ENCODE measurements at places on chromosomes 5 and 9. TPM values are rescaled to one million over a fixed set of nuclear protein-coding genes. Genes with fewer than 3 reads are reported as not detected.
A peak's percentile ranks its signal among the peaks of the same experiment; 100 is the strongest.

DNA sequence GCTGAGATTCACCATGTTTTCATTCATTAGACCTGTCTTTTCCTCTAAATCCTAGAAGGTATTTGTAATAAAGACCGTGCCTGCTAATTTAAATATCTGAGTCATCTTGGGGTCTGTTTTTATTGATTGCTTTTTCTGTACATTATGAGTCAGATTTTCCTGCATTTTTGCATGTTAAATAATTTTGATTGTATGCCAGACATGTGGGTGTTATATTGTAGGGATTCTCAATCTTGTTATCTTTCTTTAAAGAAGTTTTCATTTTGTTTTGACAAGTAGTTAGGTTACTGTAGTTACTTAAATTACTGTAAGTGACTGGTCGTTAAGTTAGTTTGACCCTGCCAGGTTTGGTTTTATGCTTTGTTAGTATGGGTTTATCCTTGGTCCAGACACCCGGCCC is 35.1 kb downstream of the EXOSC2 start:
- no peaks in the 10 kb centered on the region for H3K27me3 ChIP-seq
- no peaks in the 10 kb centered on the region for H3K4me1 ChIP-seq
- DNase-seq = peak; percentile 7
- H3K27ac ChIP-seq = no peak overlapping the region

GRCh38 chr5:117652036-117652957 is 1077.7 kb upstream of the SEMA6A start:
- no peak overlapping the region for H3K4me3 ChIP-seq
- H3K27me3 ChIP-seq = no peaks in the 10 kb centered on the region
- H3K4me1 ChIP-seq = no peaks in the 10 kb centered on the region
- H3K27ac ChIP-seq = no peak overlapping the region
- no peak for DNase-seq

DNA sequence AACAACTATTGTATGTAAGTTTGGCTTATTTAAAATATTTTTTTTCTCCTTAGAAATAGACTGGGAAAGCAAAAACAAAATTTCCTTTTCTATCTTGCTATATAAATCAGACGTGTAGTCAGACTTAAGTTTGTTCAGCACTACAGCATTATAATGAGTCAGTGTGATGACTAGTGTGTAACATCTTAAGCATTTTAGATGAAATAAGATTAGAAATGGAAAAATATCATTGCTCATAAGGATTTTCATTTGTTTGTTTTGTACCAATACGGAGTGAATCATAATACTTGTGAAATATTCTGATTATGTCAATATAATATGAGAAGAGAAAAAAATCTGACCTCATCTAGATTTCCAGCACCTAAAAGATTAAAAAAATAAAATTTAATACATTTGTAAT is 64.7 kb upstream of the RICTOR start:
- no peaks in the 10 kb centered on the region for H3K27me3 ChIP-seq
- H3K36me3 ChIP-seq = no peaks in the 10 kb centered on the region
- H3K27ac ChIP-seq = no peak overlapping the region
- no peak for DNase-seq
- no peaks in the 10 kb centered on the region for H3K4me1 ChIP-seq
- no peak overlapping the region for H3K4me3 ChIP-seq

- no peak for DNase-seq
- no peaks in the 10 kb centered on the region for H3K36me3 ChIP-seq
- no peak overlapping the region for H3K27ac ChIP-seq
- no peak overlapping the region for H3K4me3 ChIP-seq
- H3K27me3 ChIP-seq = no peaks in the 10 kb centered on the region
Observed at GRCh38 chr9:106376689-106377088, 486.3 kb upstream of the ZNF462 start.

- H3K27me3 ChIP-seq = no peaks in the 10 kb centered on the region
- H3K27ac ChIP-seq = no peak overlapping the region
- no peaks in the 10 kb centered on the region for H3K36me3 ChIP-seq
Observed at GRCh38 chr5:2998106-2998505, 246.6 kb upstream of the IRX2 start.

- H3K4me1 ChIP-seq = no peaks in the 10 kb centered on the region
- peak within 1 kb of the TSS; percentile 86 for H3K4me3 ChIP-seq
- DNase-seq = peak; percentile 86
Observed at GRCh38 chr5:36606428-36607113, at the start of gene SLC1A3. Gene SLC1A3, plus strand, starts transcription at chr5:36606606. Its CDS starts 1,818 bp downstream, at chr5:36608424.

DNA sequence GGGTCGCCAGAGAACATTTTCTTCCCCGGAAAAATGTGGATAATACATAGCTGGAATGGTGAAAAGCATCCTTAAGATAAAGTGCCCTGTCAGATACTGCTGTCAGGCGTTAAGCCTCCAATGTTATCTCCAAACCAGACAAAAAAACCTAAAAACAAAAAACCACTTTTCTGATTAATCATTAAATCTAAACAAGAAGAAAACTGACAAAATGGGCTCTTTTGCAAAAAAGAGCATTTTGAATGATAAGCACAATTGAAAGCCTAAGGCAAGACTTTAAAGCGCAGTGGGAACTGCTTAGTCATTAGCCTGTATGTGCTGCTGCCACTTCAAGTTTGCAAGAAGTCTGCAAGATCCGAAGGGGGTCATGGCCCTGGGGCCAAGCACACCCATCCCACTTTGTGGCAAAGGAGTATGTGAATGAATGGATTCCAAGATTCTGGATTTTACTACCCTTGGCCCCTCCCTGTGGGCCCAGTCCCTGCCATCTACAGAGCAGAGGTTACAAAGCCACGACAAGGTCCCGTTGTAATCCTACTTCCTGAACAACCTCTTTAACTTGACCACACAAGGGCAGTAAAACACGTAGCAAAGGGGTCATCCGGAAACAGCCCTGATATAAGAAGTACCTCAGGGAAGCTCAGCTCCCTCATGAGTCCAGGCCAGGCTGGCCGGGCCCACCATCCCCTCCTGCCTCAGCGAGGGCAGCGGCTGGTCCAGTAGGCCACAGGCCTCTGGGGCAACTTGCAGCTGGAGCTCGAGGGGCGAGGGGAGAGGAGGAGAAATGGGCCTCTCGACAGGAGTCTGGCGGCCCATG is 29.7 kb downstream of the SHB start:
- no peaks in the 10 kb centered on the region for H3K27me3 ChIP-seq
- peaks cover 14% of the 10 kb centered on the region for H3K4me1 ChIP-seq
- no peak for DNase-seq
- H3K4me3 ChIP-seq = no peak overlapping the region
- peak overlapping the region; percentile 41 for H3K27ac ChIP-seq
- peaks cover 18% of the 10 kb centered on the region for H3K36me3 ChIP-seq

GRCh38 chr5:177508837-177509236 is 789 bp downstream of the DOK3 start:
- peaks cover 4% of the 10 kb centered on the region for H3K4me1 ChIP-seq
- DNase-seq = no peak
- H3K4me3 ChIP-seq = no peak overlapping the region
- H3K36me3 ChIP-seq = peaks cover 43% of the 10 kb centered on the region
- H3K27me3 ChIP-seq = no peaks in the 10 kb centered on the region

DNA sequence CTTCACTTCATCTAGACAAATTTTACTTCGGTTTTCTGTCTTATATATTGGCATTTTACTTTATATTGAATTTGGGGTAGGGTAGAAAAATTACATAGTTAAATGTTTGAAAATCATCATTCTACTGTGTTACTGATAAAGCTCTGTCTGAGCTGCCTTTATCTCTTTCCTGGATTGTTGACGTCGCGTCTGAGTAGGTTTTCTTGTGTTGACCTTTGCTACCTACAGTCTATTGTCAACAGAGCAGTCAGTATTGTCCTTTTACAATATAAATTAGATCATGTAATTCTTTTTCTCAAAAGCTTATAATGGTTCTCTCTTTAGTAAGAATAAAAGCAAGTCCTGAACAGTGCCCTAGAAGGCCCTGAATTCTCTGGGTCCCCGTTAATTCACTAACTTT is 128.2 kb downstream of the HACD4 start:
- peaks cover 5% of the 10 kb centered on the region for H3K36me3 ChIP-seq
- H3K4me3 ChIP-seq = peak overlapping the region; percentile 63
- DNase-seq = no peak
- no peaks in the 10 kb centered on the region for H3K27me3 ChIP-seq
- peaks cover 23% of the 10 kb centered on the region for H3K4me1 ChIP-seq
- no peak overlapping the region for H3K27ac ChIP-seq

GRCh38 chr9:131429121-131430012 is 35.5 kb downstream of the PRRC2B start:
- peaks cover 48% of the 10 kb centered on the region for H3K36me3 ChIP-seq
- H3K27ac ChIP-seq = no peak overlapping the region

GRCh38 chr5:125002727-125003598 is 256.5 kb upstream of the ZNF608 start:
- H3K36me3 ChIP-seq = no peaks in the 10 kb centered on the region
- H3K27me3 ChIP-seq = no peaks in the 10 kb centered on the region
- DNase-seq = no peak
- H3K4me1 ChIP-seq = peaks cover 7% of the 10 kb centered on the region
- H3K27ac ChIP-seq = no peak overlapping the region

DNA sequence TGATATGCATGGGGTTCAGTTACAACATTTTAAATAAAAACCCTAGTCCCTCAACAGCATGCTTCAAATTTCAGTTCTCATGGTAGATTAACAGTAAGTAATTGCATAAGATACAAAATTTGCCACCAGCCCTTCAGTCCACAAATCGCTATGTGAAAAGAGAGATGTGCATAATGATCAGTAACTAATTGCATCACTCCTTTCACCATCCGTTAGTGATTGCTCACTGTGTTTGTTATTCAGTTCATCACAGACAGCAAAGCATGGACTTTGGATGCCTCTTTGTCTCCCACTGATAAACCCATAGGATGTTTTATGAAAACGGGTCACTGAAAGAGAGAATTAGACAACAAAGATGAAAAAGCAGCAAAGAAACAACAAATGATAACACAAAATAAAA is 103.2 kb downstream of the MCTP1 start:
- DNase-seq = no peak
- no peak overlapping the region for H3K4me3 ChIP-seq
- no peaks in the 10 kb centered on the region for H3K27me3 ChIP-seq
- no peaks in the 10 kb centered on the region for H3K36me3 ChIP-seq
- H3K27ac ChIP-seq = no peak overlapping the region

GRCh38 chr9:5514617-5515260 is 4.4 kb downstream of the PDCD1LG2 start:
- no peak overlapping the region for H3K27ac ChIP-seq
- no peaks in the 10 kb centered on the region for H3K36me3 ChIP-seq
- no peaks in the 10 kb centered on the region for H3K4me1 ChIP-seq
- no peaks in the 10 kb centered on the region for H3K27me3 ChIP-seq

- H3K4me1 ChIP-seq = no peaks in the 10 kb centered on the region
- no peaks in the 10 kb centered on the region for H3K36me3 ChIP-seq
- H3K27me3 ChIP-seq = no peaks in the 10 kb centered on the region
Observed at GRCh38 chr5:42645138-42645537, 111.5 kb upstream of the CCDC152 start.

GRCh38 chr5:115450741-115451140 is 93.8 kb downstream of the FEM1C start:
- H3K4me1 ChIP-seq = peaks cover 5% of the 10 kb centered on the region
- no peaks in the 10 kb centered on the region for H3K27me3 ChIP-seq
- H3K27ac ChIP-seq = no peak overlapping the region
- no peak for DNase-seq

DNA sequence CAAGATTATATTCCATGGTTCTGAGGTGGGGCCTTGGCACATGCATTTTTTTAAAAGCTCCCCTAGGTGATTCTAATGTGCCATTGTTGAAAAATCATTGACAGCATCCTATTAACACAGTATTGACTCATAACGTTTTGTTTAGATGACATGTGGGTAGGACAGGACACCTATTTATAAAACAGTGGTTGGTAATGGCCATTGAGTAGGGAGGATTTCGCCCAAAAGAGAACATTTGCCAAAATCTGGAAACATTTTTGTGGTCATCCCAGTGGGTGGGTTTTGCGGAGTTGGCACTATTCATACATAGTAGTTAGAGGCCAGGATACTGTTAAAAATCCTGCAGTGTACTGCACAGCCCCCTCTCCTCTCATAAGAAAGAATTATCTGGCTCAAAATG is 6.4 kb upstream of the CHD1 start:
- H3K36me3 ChIP-seq = no peaks in the 10 kb centered on the region
- peaks cover 8% of the 10 kb centered on the region for H3K4me1 ChIP-seq
- DNase-seq = no peak
- H3K4me3 ChIP-seq = no peak overlapping the region

GRCh38 chr9:101509572-101509971 is 24.1 kb upstream of the RNF20 start:
- no peaks in the 10 kb centered on the region for H3K36me3 ChIP-seq
- H3K27me3 ChIP-seq = peaks cover 3% of the 10 kb centered on the region
- no peak for DNase-seq
- no peak overlapping the region for H3K4me3 ChIP-seq

DNA sequence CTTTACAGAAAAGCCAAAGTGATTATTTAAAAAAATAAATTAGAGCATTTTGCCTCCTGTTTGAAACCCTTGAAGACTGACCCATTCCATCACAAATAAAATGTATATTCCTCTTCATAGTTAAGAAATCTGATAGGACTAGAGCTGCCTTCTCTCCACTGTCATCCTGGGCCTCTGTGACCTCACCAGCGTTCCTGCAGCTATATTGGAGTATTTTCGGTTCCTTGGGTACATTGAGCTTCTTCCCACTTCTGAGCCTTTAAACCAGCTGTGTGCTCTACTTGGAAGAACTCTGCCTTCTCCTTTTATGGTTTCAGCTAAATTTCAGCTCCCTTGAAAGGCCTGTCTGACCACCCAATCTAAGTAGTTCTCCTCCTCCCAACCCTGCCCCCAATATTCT is 99.1 kb upstream of the ABCA1 start:
- no peak overlapping the region for H3K4me3 ChIP-seq
- H3K27me3 ChIP-seq = no peaks in the 10 kb centered on the region
- H3K36me3 ChIP-seq = no peaks in the 10 kb centered on the region
- H3K27ac ChIP-seq = no peak overlapping the region

The ZNF354B gene
- 28.7 TPM for total RNA-seq

The PCDHA13 gene
- total RNA-seq = 3.8 TPM

The CD274 gene
- total RNA-seq = 1.0 TPM

Measured in endodermal cell (in vitro differentiated cells).